ENCODE measurements at places on chromosomes 13 and 19.

DNA sequence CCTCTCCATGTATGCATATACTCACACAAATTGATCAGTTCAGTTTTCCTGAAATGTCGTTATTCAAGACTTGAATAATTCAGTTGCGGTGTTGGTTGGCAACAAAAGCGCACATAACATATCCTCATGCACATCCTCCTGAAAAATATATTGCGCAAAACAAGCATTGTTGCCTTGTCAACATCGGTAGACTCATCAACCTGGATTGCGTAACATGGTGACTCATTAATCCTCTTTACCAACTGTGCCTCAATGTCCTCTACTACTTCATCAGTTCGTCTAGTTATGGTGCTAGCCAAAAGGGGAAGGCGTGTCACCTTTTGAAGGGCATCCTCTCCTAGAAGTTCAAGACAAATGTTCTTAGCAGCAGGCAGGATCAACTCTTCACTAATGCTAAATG is 357.7 kb downstream of the LMO7 start:
- DNase-seq = no peak

DNA sequence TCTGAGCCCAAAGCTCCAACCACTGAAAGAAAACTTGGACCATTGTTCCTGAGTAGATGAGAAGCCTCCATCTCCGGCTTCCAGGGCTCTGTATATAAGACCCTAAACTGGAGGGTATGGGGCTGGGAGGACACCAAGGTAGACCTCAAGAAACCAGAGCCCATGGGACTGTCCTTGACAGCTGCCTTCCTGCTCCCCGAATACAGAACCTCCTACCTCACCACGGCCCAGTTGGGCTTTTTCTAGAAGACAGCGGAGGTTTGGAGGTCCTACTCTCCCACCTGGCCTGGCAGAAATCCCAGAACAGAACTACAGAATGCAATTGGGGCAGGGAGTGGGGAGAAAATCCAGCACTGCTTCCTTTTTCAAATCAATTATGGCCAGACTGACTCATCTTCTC is 177.3 kb upstream of the ZNF507 start:
- no peak for DNase-seq

- no peak for DNase-seq
Observed at GRCh38 chr13:76214001-76214400, 577.9 kb downstream of the LMO7 start.

- DNase-seq = peak; percentile 72
Observed at GRCh38 chr19:17379221-17379631, 2.1 kb upstream of the PLVAP start.

DNA sequence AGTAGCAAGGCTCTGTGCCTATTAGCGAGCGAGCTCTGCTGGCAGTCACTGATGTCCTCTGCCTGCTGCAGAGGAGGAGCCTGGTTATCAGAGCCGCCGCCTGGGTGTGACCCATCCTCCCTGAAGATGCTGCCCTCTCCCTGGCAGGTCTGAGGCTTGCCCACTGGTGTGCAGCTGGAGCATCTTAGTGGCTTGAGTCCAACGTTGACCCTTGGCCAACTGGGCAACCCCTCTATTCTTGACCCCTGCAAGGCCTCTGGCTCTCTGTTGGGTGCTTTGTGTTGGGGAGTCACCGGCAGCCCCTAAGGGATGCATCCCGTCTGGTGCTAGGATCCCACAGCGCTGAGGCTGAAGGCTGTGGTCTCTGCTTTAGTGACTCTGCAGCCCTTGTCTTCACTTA is 277.9 kb upstream of the SOX1 start:
- no peak for DNase-seq

DNA sequence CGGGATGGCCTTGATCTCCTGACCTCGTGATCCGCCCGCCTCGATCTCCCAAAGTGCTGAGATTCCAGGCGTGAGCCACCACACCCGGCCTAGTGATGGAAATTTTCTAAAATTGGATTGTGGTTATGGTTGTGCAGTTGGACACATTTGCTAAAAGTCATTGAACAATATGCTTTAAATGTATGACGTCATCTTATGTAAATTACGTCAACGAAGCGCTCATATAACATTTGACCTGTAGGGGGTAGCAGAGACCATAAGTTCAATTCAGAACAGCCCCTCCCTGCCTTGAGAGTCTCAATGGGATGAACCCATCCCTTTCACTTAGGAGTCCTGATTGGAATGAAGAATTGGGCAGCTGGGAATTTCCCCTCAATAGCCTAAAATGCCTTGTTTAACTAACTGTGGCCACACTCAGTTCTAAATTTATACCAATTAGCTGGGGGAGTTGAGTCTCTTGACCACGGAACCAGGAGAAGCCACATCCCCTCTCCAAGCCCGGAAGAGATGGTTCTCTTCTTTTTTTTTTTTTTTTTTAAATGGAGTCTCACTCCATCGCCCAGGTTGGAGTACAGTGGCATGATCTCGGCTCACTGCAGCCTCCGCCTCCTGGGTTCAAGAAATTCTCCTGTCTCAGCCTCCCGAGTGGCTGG is 15.2 kb upstream of the TLE6 start:
- DNase-seq = peak; percentile 87

GRCh38 chr13:27549406-27549981 is 70.8 kb downstream of the LNX2 start:
- no peak for DNase-seq

GRCh38 chr19:12891553-12892021 is 627 bp downstream of the GCDH start:
- no peak for DNase-seq

GRCh38 chr13:71214821-71215220 is 652.2 kb downstream of the DACH1 start:
- DNase-seq = no peak

Measured in common myeloid progenitor, CD34-positive (primary cell).